ENCODE measurements at places on chromosomes 7 and 10. TPM values are rescaled to one million over a fixed set of nuclear protein-coding genes. Genes with fewer than 3 reads are reported as not detected.

The RELN gene
- total RNA-seq, result 0.20 TPM

The SORCS1 gene
- not detected for total RNA-seq

DNA sequence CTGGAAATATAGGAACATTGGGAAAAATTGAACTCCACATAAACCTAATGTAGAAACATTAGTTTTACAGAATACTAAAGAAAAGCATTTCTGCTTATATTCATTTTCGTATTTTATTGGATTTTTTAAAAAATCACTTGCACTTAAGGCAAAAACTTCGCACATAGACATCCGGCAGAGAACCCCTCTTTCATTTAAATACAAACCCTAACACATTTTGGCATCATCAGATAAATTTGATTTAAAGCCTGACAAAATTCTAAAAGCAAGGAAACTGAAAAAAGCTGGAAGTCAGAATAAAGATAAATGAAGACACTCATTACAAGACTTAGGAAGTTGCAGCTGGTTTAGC, 396 bp upstream of the EXOC4 start:
- peaks cover 10% of the 10 kb centered on the region for H3K4me1 ChIP-seq
- DNase-seq, result no peak
- H3K36me3 ChIP-seq, result no peaks in the 10 kb centered on the region

GRCh38 chr7:43619213-43620012, 36.5 kb downstream of the STK17A start:
- peak overlapping the region; percentile 52 for H3K27ac ChIP-seq
- peaks cover 4% of the 10 kb centered on the region for H3K36me3 ChIP-seq
- peaks cover 16% of the 10 kb centered on the region for H3K4me1 ChIP-seq
- H3K4me3 ChIP-seq, result no peak overlapping the region

DNA sequence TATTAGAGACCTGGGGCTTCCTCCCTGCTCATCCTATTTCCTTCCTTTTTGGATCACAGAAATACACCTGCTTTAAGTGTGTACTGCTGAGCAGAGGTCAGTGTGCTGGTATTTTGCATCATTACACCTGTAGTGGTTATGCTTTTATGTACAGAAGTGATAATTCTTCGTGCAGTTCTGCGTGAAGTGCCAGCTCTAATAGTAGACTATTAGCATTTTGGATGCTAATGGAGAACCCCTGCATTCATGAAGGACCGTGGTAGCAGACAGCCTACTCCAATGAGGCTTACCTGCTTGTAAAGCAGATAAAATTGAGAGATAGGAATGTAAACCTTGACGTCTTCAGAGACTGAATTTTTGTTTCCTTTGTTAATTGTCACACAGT, 114.3 kb downstream of the CDK14 start:
- no peaks in the 10 kb centered on the region for H3K36me3 ChIP-seq
- DNase-seq, result no peak
- H3K27ac ChIP-seq, result no peak overlapping the region
- H3K4me1 ChIP-seq, result no peaks in the 10 kb centered on the region

DNA sequence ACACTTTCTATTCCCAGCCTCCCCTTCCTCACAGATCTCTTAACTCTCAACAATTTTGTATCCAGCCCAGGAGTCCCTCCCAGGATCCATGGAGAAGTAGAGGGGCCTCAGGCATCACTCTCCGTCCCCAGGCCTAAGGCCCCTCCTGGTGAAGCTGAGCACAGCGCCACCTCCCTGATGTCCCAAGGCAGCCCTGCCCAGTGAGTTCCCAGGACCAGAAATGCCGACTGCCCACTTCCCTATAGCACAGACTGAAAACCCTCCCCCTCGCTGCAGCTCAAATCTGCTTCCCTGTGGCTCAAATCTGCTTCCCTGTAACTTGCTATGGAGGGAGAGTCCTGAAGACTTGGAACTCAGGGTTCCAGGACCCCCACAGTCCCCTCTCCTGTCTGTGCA, 35.6 kb downstream of the YKT6 start:
- DNase-seq, result no peak
- no peak overlapping the region for H3K4me3 ChIP-seq
- H3K4me1 ChIP-seq, result no peaks in the 10 kb centered on the region
- H3K27me3 ChIP-seq, result no peaks in the 10 kb centered on the region
- no peak overlapping the region for H3K27ac ChIP-seq
- no peaks in the 10 kb centered on the region for H3K36me3 ChIP-seq

- DNase-seq, result no peak
- no peaks in the 10 kb centered on the region for H3K36me3 ChIP-seq
- no peaks in the 10 kb centered on the region for H3K4me1 ChIP-seq
- no peaks in the 10 kb centered on the region for H3K27me3 ChIP-seq
- no peak overlapping the region for H3K27ac ChIP-seq
- H3K4me3 ChIP-seq, result no peak overlapping the region
Measured at GRCh38 chr7:144527051-144527471, 123.6 kb upstream of the NOBOX start.

DNA sequence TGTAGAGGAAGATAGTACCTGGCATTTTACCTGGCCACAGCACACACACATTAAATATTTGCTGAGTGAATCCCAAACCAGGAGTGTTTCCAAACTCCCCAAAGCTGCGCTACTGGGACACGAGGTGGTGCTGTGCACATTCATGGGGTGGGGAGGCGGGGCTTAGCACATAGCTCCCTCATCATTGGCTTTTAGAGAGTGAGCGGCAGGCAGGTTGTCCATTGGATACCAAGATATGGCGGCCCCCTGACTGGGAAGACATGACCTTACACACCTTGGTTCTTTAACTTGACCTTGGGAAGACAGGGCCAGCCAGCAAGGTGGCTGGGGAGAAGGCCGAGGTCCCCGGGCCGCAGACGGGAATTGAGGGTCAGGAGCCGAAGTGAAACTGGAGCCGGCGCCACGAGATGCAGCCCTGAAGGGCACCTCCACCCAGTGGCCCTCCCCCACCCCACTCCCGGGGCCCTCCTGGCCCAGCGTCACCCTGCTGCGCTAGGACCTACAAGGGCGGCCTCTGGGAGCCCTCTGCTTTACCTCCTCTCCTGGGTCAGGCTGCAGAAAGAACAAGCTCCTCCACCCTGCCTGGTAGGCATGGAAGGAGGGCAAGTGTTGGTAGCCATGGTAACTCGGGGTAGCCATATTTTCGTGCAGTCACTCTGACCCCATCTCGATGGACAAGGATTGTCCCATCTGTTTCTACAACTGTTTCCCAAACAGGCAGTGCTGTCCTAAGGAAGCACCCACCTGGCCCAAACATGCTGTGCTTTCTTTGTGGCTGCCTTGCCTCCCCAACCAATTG, 24.0 kb downstream of the TMEM176A start:
- DNase-seq, result no peak
- H3K27ac ChIP-seq, result no peak overlapping the region
- no peaks in the 10 kb centered on the region for H3K4me1 ChIP-seq
- H3K27me3 ChIP-seq, result peaks cover under 1% of the 10 kb centered on the region
- no peak overlapping the region for H3K4me3 ChIP-seq

GRCh38 chr10:114046087-114046458, 2.4 kb downstream of the ADRB1 start:
- H3K36me3 ChIP-seq, result no peaks in the 10 kb centered on the region
- no peaks in the 10 kb centered on the region for H3K27me3 ChIP-seq
- 0 out of 2 replicates have a peak, but pooled peaks cover 5% of the 10 kb centered on the region for H3K4me1 ChIP-seq
- no peak overlapping the region for H3K27ac ChIP-seq

GRCh38 chr10:84205049-84205852, 10.9 kb downstream of the CDHR1 start:
- H3K4me1 ChIP-seq, result no peaks in the 10 kb centered on the region
- H3K4me3 ChIP-seq, result no peak overlapping the region
- peak; percentile 37 for DNase-seq
- no peak overlapping the region for H3K27ac ChIP-seq
- no peaks in the 10 kb centered on the region for H3K36me3 ChIP-seq

DNA sequence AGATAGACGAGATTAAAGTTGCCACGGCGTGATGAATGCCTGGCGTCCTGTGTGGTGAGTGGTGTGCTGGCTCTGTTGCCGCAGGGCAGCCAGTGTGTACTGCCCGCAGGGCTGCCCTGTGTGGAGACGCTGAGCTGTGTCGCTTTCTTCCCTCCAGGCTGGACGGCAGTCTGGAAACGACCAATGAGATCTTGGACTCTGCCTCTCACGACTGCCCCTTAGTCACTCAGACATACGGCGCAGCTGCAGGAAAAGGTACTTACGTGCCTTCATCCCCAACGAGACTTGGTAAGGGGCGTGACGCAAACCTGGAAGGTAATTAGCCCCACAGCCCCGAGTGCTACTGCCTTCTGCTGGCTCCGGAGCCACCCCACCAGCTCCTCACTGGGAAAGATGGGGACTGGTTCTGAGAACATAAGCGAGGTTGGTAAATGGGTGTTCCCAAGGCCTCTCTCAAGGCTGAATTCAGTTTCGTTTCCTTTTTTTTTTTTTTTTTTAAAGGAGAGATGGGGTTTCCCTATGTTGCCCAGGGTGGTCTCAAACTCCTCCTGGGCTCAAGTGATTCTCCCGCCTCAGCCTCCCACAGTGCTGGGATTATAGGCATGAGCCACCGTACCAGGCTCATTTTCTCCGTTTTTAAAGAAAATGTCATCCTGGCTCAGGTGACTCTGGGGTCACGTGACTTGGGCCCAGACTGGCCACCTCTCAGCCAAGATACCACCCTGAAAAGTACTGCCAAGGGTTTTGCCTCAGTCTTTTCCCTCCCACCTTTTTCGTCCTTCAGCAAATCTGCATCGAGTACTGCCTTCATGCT, 39.6 kb downstream of the WIPI2 start:
- no peaks in the 10 kb centered on the region for H3K4me1 ChIP-seq
- no peak overlapping the region for H3K27ac ChIP-seq
- no peak for DNase-seq
